ENCODE measurements at places on chromosomes 6 and 20.

GRCh38 chr6:167719920-167720319 is 106.8 kb upstream of the AFDN start:
- DNase-seq, result no peak

GRCh38 chr6:52489881-52490280 is 69.7 kb downstream of the EFHC1 start:
- DNase-seq, result no peak

DNA sequence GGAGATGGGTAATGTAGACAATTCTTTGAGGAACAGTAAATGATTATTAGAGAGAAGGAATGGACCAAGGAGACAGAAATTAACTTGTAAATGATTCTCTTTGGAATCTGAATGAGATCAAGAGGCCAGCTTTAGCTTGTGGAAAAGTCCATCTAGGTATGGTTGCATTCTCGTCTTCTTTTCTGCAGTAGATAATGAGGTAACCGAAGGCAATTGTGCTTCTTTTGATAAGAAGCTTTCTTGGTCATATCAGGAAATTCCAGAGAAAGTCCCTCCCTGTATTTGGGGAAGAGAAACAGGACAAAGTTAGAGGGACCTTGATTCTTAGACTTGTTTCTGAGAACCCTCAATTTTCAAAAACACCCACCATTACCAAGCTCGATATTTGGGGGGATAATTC is 109.1 kb upstream of the PRSS16 start:
- DNase-seq, result no peak

DNA sequence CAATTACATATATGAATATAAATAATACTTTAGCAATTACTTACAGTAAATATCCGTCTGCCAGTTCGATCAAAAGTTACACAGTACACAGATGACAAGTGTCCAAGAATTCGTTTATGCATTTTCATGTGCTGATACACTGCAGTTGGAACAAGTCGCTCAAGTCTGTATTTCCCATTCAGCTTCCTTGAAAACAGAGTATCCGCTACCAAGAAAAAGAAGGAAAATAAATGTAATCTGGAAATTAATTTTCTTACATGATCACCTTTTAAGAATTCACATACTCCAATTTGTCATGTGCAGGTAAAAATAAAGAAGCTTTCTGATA is 35.3 kb downstream of the PHIP start:
- no peak for DNase-seq

DNA sequence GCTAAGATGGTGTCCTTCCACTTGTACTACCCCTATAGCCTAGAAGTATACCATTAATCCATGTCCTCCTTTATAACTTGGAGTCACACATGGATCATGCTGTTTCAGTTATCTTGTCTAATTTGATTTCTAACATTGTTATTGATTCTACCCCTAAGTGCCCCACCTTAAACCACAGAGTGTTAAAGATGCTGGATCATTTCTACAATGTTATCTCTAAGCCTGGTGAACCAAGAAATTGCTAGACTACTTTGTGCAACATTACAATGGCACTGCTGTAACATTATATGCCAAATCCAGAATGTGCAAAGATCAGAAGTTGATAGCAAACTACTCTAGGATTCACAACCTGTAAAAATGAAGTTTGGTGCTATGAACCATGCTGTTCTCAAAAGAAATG is 1.7 kb downstream of the CGA start:
- no peak for DNase-seq

DNA sequence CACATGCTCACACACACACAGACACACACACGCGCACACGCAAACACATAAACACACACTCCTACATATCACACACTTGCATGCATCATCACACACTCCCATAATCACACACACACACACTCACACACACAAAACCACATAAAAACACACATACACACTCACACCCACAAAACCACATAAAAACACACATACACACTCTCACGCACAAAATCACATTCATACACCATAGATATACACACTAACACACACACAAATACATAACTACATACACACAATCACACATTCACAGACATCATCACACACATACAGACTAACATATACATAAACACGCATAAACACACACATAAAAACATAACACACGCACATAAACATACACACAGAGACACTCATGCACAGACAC is 57.8 kb upstream of the QKI start:
- DNase-seq, result no peak

Measured in AG20443 (cell line).